H1 (cell line): ENCODE measurements at places on chromosomes 11 and 22. TPM values are rescaled to one million over a fixed set of nuclear protein-coding genes. Genes with fewer than 3 reads are reported as not detected.
A peak's percentile ranks its signal among the peaks of the same experiment; 100 is the strongest.

Gene FIBP
- 74.3 and 79.9 TPM in 2 replicates for total RNA-seq

- DNase-seq = no peak
Measured at GRCh38 chr11:69997352-69997751, 80.8 kb upstream of the ANO1 start.

- DNase-seq = no peak
Measured at GRCh38 chr22:45318168-45318557, 8.4 kb downstream of the FAM118A start.

- no peak for DNase-seq
Measured at GRCh38 chr11:115780646-115781362, 276.6 kb upstream of the CADM1 start.

Gene KIRREL3
- total RNA-seq = 0.32 and 0.36 TPM in 2 replicates

Gene OR4C3
- not detected in 2 replicates for total RNA-seq

DNA sequence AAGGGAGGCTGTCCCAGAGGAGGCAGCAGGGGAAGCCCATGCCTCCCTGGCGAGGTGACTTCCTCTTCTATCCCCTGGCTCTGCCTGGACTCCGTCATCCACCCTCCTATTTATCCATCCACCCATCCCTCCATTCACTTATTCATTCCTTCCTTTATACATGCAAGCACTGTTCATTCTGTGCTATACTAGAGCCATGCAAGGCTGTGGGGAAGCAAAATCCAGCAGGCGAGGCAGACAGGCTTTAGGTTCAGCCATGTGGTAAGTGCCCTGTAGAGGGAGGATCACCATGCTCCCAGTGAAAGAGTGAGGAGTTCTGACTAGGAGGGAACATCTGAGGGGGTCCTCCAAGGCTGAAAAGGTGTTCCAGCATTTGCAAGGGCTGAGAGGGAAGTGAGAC is 1.2 kb upstream of the NAALADL1 start:
- DNase-seq = no peak

Gene APOBEC3H
- total RNA-seq = 0.47 and 0.48 TPM in 2 replicates

- no peak for DNase-seq
Measured at GRCh38 chr11:59173964-59174663, 2.2 kb downstream of the DTX4 start.

DNA sequence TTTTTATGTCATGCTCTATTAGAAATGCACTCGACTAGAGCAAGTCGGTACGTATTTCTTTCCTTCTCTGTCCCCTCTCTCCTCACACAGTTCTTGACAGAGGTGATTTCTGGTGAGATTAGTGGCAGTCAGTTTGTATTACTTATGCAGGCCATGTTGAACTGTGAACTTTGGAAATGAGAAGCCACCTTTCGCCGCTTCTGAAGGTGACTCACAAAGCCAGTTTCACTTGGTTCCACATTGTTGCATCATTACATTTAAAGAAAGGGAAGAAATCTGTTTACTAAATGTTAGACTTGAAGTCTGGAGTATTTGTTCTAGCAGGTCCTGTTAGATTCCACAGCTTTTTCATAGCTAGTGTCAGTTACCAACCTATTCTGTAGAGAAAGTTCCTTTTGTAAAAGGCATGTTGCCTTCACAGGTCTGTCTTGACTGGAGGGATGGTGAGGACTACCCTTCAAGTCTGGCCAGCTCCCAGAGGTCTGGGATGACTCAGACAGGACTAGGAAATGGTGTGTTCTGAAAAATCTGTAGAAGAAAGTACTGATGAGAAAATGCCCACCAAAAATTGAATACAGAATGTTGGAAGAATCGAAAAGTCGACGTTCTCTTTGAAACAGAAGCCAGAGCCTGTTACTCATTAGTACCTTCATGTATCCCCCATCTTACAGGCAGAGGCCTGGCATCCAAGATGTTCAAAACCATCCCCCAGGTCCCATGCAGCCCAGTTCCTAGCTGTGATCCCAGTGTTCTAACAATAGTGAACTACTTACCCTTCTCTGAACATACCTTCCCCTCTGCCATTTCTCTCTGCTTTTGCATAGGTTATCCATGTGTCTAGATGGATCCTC is 181.4 kb downstream of the DBX1 start:
- DNase-seq = no peak

DNA sequence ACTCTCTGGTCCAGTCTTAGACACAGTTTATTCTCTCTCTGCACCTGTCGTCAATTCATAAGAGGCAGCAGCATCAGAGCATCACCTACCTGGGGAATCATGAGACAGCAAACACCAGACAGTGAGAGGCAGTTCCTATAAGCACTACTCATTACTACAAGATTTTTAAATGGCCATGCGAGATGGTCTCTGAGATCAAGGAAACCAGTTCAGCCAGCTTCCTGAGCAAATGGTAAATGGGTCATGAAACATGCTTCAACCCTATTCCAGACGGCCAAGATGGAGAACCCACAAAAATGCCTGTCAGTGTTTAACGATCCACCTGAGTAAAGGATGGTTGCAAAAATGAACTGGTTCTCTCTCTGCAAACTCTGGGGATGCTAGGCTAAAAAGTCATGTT is 52.9 kb downstream of the SYTL2 start:
- DNase-seq = no peak

DNA sequence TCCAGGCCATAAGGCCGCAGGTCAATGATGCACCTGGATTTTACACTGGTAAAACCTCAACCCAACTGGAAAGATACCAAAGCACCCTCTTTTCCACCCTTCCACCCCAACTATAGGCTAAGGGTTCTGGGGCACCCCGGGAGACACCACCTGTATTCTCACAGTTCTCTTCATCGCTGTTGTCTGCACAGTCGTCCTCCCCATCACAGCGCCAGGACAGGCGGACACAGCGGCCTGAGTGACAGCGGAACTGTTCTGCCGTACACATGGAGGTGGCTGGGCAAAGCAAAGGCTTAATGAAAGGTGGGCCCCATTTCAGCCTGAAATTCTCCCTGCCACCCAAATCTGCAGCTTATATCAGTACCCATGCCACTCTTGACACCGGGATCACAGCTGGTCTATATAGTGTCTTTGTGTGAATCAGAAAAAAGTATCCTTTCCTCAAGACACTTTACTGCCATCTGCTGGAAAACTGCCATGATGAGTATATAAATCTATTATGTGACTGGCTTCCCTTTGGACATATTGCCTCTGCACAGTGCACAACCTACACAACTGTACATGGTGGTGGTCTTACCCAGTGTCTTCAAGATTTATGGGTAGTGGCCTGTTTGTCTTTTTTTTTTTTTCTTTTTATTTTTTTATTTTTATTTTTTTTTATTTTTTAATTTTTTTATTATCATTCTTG is 21.5 kb downstream of the LRP4 start:
- no peak for DNase-seq

Gene SEC14L3
- not detected in 2 replicates for total RNA-seq

- no peak for DNase-seq
Measured at GRCh38 chr11:76523147-76523546, 78.3 kb downstream of the EMSY start.

Gene SPA17
- total RNA-seq = 4.2 and 5.2 TPM in 2 replicates

Gene TIGD3
- 0.88 and 1.3 TPM in 2 replicates for total RNA-seq

Gene C11orf97
- total RNA-seq = not detected in 2 replicates

GRCh38 chr11:85279267-85279666 is 347.9 kb downstream of the DLG2 start:
- DNase-seq = no peak

DNA sequence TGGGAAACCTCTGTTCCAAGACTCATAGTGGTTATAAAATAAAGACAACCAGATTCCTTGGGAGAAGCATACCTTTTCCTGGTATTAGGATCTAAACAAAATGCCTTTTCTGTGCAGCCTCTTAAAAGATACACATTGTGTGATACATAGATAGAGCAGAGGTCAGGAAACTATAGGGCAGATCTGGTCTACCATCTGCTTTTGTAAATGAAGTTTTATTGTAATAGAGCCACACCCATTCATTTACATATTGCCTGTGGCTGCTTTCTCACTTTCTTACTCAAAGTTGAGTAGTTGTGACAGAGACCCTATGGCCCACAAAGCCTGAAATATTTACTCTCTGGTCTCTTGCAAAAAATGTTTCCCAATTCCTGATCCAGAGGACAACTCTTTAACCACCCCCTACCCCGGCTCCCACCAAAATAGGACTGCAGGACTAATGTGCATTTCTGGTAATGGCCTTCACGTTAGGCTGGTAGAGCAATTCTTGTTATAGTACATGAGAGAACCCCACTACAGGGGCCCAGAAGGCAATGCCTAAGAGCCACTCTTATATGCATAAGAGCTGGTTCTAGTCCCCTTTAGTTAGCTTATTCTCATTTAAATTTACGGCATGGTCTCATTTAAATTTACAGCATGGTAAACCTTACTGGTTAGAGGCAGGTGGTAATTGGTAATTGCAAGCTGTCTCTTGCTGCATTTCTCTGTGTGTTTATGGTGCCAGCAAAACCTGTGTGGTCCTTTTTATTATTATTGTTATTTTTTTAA is 76.8 kb upstream of the YWHAH start:
- DNase-seq = no peak

GRCh38 chr11:131894615-131895544 is 524.5 kb downstream of the NTM start:
- DNase-seq = no peak

- no peak for DNase-seq
Measured at GRCh38 chr22:24148266-24149197, 32.8 kb upstream of the SUSD2 start.

- DNase-seq = no peak
Measured at GRCh38 chr22:35455529-35455928, 55.6 kb downstream of the MCM5 start.

- DNase-seq = peak; percentile 39
Measured at GRCh38 chr11:8061555-8062428, 19.2 kb upstream of the TUB start.

DNA sequence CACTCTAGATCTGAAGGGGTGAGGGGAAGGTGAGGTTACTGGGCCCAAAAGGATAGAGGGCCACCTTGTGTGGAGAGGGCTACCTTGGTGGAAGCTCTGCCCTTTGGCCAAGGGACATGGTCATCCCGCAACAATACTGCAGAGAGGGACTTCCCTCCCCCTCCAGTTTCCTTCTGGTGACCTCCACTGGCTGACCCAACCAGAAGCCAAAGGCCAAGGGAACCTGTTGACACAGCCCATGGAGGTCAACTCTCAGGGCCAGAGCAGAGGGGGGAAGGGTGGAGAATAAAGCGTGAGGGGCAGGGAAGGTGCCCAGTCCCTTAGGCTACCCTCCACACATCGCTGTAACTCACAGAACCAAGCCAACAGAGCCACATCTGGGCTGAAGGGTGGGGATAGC is 15.0 kb upstream of the RHOD start:
- DNase-seq = no peak

Gene RIC3
- 15.5 and 16.6 TPM in 2 replicates for total RNA-seq

Gene TPCN2
- 16.3 and 18.6 TPM in 2 replicates for total RNA-seq

DNA sequence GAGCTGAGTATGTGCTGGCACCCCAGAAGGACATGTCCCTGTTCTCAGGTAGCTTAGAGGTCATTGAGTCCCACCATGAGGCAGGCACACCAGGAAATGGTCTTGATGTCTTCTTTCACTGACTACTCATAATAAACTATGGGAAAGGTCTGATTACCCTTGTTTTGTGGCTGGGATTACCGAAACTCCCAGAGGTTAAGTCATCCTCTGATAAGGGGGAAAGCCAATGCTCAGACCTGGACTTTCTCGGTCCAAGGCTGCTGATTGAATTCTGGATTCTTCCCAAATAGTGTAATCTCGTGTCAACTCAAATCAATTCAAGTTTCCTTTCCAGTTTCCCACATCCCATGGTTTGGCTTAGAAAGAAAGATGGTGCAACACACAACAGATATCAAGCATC is 3.7 kb upstream of the CD44 start:
- no peak for DNase-seq

DNA sequence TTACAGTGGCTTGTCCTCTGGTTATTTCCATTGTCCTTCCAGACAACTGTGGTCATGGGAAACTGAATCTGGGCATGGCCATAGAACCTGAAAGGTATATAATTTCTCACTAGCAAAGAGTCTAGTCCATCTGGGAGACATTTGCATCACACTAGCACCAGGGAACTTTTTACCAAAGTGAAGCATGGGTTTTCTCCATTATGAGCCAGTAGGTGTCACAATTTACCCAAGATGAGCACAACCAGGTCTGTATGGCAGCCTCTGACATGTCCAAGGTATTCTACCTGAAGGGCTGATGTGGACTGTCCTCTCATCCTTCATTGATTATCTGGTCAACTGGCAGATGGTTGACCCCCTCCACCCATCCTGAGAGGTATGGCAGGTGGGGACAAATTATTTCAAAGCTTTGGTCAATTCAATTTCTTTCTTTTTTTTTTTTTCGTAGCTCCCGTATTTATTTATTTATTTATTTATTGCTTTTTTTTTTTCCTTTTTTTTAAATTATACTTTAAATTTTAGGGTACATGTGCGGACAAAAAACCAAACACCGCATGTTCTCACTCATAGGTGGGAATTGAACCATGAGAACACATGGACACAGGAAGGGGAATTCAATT is 425.9 kb downstream of the TMEM135 start:
- no peak for DNase-seq

- DNase-seq = no peak
Measured at GRCh38 chr11:59218319-59218718, 5.6 kb upstream of the MPEG1 start.

DNA sequence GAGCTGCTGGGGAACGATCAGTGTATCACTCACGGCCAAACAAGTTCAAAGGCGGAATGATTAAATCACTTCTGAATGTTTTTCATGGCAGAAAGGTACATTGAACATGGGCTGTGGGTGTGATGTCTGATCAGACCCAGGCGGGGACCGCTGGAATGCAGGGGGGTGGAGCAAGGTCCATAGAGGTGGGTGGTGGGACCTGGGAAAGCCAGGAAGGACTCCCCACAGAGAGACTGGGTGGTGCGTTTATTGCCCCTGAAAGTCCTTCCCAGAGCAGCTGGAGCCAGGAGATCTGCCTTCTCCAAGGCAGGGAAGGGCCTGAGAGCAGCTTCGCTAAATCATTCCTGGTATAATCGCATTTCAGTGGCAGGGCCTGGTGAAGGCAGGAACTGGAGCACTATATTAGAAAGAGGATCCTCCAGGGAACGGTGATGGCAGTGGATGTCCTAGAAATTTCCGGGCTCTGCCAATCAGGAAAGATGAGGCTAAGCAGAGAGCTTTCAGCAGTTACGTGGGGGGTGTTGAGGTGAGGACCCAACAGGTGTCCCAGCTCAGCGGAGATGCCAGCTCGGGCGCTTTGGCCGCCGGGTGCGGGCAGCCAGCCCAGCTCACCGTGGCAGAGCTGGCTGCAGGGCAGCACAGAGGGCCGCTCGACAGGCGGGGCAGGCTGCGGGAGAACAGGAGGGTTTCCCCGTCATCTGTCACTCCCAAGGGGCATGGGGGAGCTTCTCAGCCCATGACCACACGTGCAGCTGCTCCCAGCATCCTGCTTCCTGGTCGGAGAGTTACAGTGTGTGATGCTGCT is 271.7 kb downstream of the CTTN start:
- DNase-seq = no peak

GRCh38 chr11:64694821-64695365 is 28.1 kb downstream of the NRXN2 start:
- no peak for DNase-seq

Gene IL10RA
- 0.11 and 0.31 TPM in 2 replicates for total RNA-seq

DNA sequence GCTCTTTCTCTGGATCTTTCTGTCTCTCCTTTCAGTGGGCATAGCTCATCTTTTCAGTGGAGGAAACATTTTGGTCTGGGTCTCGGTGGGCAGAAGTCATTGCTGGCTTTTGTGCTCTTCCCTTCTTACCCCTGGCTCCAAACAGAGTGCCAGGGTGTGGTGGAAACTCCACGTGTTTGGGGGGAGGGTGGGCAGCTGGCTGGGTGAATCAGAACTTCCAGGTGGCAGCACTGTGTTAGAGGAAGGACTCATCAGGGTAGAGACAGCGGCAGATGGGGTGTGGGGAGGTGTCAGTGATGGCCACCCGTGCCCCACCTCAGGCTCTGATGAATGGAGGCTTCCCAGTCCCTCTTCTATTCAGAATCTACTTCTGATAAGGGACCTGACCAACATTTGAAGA is 114.0 kb downstream of the GRIK4 start:
- no peak for DNase-seq
